ENCODE measurements at places on chromosomes 7 and 10.
A peak's percentile ranks its signal among the peaks of the same experiment; 100 is the strongest.

- no peak for DNase-seq
Observed at GRCh38 chr7:90657481-90657880, 61.4 kb downstream of the CDK14 start.

- no peak for DNase-seq
Observed at GRCh38 chr7:43764039-43764761, 5.7 kb downstream of the BLVRA start.

GRCh38 chr10:88213065-88213605 is 349.7 kb downstream of the PTEN start:
- DNase-seq, result no peak

GRCh38 chr10:68499544-68499943 is 27.8 kb upstream of the DNA2 start:
- no peak for DNase-seq

DNA sequence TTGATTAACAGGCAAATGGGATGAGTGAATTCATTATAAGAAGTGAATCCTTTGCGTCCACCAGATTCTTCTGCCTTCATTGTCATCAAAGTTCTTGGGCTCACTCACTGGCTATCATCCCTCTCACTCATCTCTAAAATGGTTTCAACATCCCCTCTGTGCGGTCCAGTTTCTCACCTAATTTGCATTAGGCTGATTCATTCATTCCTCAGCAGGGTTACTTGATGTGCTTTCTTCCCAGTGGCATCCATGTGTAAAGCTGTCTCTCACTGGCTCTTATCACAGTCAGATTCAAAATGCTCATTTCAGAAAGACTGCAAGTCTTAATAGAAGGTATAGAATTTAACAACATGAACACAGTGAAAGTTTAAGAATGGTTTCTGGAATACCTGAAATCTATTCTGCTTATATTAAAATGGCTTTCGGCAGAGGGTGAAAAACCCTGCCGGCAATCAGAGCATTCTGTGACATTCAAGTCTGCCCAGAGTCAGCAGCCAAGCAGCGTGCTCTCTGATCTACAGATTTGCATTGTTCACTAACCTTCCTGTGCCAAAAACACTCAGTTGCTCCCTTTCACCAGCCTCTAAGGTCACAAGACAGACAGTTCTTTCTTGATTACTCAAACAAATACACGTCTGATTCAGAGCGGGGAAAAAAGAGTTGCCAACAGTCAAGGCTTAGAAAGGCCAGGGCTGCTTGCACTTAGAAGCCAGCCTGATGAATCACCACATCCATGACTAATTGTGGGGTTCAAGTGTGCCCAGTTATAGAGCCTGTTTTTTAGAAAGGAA is 106.7 kb downstream of the TES start:
- peak; percentile 19 for DNase-seq

GRCh38 chr10:92408017-92408361 is 117.0 kb downstream of the MARCHF5 start:
- DNase-seq, result no peak

GRCh38 chr10:3655528-3655927 is 129.5 kb downstream of the KLF6 start:
- DNase-seq, result no peak

GRCh38 chr10:44966129-44966815 is 6.7 kb downstream of the RASSF4 start:
- no peak for DNase-seq

- no peak for DNase-seq
Observed at GRCh38 chr7:92330835-92331438, 85.2 kb downstream of the ANKIB1 start.

- DNase-seq, result peak; percentile 61
Observed at GRCh38 chr10:89414146-89414878, at the start of gene IFIT5. Gene IFIT5 (plus strand): TSS chr10:89414568. CDS start chr10:89414799, 231 bp downstream.

- no peak for DNase-seq
Observed at GRCh38 chr7:27617651-27618381, 44.9 kb downstream of the HIBADH start.

GRCh38 chr7:21160401-21160800 is 267.5 kb upstream of the SP4 start:
- no peak for DNase-seq

All from anterior cingulate cortex (tissue), 58 donors.